Glutamatergic neuron (in vitro differentiated cells): ENCODE measurements at places on chromosomes 16 and 17.

GRCh38 chr17:7147772-7148171 lies 31.4 kb downstream of the ASGR1 start:
- no peak for DNase-seq

DNA sequence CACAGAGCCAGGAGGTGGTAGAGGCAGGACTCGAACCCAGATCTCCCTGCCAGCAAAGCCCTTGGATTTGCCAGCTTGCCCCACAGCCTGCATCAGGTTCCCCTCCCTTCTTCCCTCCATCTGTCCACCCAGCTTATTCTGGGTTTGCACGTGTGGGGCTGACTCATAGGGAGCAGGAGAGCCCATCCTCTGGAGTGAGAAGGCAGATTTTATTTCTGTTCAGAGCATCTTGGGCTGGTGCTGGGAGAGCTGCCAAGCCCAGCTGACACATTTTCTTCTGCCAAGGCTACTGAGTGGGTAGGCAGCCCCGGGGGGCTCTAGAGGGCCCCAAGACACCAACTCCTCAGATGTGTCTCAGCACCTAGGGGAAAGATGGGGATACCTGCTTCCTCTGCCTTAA lies 106.3 kb upstream of the CRHR1 start:
- no peak for DNase-seq

DNA sequence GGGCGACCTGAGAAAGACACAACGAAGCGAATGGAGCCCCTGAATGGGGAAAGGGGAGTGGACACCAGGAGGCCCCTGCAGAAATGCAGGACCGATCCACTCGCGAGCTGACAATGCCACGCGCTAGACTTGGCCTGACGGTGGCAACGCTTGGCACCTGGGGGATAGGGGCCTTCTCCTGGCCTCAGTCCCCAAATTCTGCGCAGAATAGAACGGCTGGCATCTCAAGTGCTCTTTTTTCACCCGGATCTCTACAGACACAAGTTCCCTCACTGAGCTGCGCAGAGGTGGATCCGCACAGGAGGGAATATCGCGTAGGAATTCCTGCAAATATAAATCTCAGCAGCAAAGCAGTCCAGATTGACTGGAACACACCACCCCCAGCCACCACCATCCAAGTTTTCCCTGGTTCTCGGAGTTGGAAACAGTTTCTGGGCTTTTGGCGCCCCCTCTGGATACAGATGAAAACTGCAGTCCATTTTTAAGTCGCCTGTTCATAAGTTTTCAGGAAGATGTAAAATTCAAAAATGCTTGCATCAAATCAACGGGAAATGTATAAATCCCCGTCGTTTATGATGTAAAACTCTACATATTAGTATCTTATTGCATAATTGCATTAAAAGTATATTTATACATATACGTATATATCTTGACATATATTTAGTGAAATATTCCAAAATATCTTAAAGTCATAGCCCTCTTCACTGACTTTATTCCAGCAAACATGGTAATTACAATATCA lies 2.3 kb upstream of the SOX9 start:
- peak; percentile 71 for DNase-seq

- DNase-seq, result no peak
Observed at GRCh38 chr16:80259290-80259805, 281.4 kb upstream of the DYNLRB2 start.

GRCh38 chr17:78709751-78710181 lies 72.3 kb downstream of the CYTH1 start:
- DNase-seq, result no peak

DNA sequence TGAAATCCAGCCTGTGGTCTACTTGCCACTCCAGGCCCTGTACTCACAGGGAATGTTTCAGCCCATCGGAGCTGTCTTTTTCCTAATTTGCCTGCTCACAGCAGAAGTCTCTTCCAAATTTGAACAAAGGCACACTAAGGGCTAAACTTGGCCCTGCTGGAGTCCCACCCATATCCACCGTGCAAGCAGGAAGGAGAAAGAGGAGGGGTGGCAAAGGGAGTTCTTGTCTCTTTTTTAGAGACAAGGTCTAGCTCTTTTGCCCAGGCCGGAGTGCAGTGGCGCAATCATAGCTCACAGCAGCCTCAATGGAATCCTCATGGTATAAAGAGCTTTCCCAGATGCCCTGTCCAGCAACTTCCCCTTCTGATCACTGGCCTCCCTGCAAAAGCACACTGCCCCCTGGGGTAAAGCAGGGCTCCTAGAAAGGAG lies 2.7 kb upstream of the PRM1 start:
- no peak for DNase-seq

GRCh38 chr17:320809-321385 lies 31.7 kb downstream of the RPH3AL start:
- DNase-seq, result peak; percentile 49

GRCh38 chr17:42895185-42895555 lies 5.4 kb upstream of the G6PC1 start:
- DNase-seq, result no peak

GRCh38 chr17:65697661-65698060 lies 136.2 kb upstream of the AXIN2 start:
- DNase-seq, result no peak

DNA sequence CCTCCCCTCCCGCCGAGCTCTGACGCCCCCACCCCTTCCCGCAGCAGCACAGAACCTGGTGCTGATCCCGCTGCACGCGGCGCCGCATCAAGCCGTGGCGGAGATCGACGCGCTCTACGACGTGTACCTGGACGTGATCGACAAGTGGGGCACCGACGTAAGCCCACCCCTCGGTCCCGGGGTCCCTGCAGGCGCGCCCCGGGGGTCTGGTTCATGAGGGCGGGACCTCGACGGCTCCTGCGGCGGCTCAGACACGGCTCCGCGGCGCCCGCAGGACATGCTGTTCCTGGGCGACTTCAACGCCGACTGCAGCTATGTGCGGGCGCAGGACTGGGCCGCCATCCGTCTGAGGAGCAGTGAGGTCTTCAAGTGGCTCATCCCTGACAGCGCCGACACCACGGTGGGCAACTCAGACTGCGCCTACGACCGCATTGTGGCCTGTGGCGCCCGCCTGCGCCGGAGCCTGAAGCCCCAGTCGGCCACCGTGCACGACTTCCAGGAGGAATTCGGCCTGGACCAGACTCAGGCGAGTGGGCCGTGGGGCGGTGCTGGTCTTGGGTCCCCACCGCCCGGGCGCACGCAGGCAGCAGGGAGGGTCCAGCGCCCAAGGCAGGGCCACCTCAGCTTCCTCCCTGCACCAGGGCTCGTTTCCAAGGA lies 1.4 kb downstream of the DNASE1L2 start:
- no peak for DNase-seq

DNA sequence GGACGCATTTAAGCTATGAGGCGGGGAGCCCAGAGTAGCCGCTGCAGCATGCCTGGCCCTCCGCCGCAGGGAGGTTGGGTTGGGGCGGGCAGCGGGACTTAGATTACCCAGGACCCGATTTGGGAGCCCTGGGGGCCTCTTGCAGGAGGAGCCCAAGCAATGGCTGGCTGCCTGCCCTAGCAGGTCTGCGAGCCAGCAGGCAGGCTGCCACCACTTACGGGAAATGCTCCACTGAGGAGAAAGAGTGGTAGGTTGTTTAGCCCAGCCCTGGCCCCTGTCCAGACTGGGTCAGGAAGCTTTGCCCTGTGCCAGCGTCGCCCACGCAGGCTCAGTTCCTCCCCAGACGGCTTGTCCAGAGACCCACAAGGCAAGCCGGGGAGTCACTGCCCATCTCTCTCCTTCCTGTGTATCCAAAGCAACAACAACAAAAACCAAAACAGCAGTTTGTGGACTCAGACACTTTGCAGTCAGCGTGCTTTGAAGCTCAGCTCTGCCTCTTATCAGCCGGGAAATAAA lies 10.3 kb upstream of the TVP23A start:
- no peak for DNase-seq

- DNase-seq, result peak; percentile 83
Observed at GRCh38 chr17:2396568-2397246, 4.2 kb downstream of the MNT start.

DNA sequence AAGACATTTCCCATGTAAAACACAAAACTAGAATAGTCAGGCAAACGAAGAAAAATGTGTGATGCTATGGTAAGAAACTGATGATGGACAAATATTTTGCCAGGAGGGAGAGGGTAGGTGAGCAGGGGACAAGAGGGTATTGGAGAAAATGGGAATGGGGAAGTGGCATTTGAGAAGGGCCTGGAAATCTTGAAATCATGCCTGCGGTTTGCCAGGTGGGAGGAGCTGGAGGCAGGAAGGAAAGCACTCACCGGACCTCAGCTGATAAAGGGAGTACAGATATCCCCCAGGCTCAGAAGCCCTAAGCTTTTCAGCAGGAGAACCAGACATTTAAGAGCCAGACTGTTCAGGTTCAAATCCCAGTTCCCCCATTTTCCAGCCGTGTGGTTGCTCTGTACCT lies 103.6 kb downstream of the GSG1L start:
- no peak for DNase-seq

GRCh38 chr16:86074651-86075487 lies 175.9 kb downstream of the IRF8 start:
- no peak for DNase-seq

- DNase-seq, result no peak
Observed at GRCh38 chr16:75296606-75297005, 45.2 kb upstream of the BCAR1 start.

DNA sequence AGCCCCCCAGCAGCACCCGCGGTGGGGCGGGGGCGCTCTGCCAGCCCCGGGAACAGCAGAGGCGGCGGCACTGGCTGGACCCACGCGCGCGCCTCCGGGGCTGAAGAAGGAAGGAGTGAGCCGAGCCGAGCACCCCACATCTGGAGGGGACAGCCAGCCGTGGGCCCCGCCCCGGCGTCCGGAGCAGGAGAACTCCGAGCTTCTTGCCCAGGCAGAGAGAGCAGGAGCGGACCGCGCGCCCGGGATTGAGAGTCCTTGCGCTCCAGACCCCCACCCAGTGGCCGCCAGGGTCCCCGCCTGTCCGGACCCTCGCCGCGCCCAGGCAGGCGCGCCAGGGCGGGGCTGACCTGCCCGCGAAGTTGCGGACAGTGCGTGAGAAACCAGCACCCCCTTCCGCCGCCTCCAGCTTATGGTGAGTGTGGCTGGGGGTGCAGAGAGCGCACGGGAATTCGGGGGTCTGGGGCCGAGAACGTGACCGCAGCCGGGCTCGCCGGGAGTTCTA lies 921.9 kb upstream of the EEF2KMT start:
- peak; percentile 58 for DNase-seq

DNA sequence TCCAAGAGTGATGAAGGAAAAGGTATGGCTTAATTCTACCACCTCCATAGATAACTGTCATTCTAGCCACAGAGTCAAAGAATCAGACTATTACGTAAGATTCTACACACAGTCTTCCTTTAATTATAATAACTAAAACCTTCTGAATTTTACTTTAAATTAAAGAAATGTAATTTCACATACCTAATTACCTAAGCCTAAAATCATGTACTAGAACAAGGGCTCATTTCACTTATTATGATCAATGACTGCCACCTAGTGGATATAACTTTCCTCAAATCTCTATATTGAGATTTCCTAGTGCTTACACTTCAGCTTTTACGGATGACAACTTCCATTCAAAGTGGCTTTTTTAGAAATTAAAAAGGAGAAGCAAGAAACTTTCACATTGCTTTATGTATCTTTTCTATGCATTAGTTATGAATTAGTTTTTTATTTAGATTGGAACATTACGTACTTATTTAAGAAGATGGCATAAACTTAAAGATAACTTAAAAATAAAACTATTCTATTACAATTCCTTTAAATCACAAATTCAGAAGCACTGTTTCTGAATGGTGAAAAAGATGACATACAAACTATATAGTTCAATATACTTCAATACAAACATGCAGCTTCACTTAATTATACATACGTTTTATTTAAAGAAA lies 18.2 kb upstream of the ABCA10 start:
- DNase-seq, result no peak

GRCh38 chr16:1610899-1611632 lies 806 bp downstream of the IFT140 start:
- DNase-seq, result no peak

DNA sequence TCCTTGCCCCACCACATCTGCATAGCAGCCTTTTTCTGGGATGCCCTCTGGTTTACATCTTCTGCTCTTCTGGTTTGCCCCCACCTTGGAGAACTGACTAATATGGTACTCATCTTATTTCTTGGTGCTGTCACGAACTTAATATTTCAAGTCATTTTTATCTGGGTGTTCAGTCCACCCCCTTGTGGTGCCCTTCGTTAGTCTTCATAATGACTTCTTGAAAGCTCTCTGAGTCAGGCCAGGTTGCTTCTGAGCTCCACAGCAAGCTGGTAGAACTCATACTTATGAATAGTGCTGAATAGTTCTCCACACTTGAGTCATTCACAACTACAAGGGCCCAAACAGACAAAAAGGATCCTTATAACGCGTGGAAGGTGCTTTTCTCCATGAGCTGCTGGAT lies 35.8 kb upstream of the TEKT3 start:
- no peak for DNase-seq

GRCh38 chr17:80456465-80457235 lies 19.8 kb downstream of the NPTX1 start:
- no peak for DNase-seq

DNA sequence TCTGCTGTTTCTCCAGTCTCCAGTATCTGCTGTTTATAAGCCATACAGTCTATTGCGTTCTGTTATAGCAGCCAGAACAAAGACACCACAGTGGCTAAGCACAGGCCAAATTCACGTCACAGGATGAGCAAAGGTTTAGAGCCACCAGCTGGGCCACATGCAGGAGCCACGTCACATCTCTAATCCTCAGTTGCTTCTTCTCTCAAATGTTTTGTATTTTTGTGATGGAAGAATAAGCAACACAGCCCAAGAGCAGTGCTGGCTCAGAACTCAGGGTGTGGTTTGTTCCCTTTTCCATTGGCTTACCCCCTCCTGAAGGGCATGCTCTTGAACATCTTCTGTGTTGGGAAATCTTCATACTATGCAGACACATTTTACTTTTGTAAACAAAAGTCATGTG lies 309.4 kb upstream of the CDH5 start:
- no peak for DNase-seq

GRCh38 chr17:60631119-60631518 lies 31.1 kb downstream of the PPM1D start:
- DNase-seq, result no peak

GRCh38 chr17:47970725-47971499 lies at the start of gene CDK5RAP3:
TSS of gene CDK5RAP3 (plus strand) at chr17:47971113. CDS start at chr17:47971147, 34 bp downstream.
- peak; percentile 100 for DNase-seq

DNA sequence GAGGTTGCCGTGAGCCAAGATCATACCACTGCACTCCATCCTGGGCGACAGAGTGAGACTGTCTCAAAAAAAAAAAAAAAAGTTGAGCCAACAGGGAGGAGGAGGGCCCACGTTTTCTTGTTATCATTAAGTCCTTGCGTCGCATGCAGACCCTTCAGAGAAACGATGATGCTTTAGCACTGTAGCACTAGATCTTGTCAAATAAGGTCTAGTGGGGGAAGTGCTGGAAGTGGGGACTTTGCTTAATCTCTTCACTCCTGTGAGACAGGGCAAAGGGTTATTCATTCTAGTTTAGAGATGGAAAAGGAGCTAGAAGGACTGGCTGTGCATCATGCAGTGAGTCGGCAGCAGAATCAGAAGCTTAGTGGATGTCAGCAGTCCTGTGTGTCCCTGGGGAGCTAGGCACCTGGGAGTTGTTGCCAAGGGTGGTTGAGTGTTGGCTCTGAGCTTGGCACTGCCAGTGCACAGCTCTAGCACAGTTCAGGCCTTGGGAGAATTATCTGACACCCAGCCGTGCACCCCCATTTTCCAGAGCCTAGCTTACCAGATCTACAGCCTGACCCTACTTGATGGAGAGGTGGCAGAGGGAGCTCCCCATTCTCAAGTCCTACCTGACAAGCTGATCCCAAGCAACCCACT lies 33.4 kb upstream of the TBX2 start:
- no peak for DNase-seq
